ENCODE measurements at places on chromosomes 1 and 21. TPM values are rescaled to one million over a fixed set of nuclear protein-coding genes. Genes with fewer than 3 reads are reported as not detected.
A peak's percentile ranks its signal among the peaks of the same experiment; 100 is the strongest.

PROX1 gene
- total RNA-seq = 14.3 TPM

DMRTA2 gene
- 0.18 TPM for total RNA-seq

SMCP gene
- total RNA-seq = not detected

DNA sequence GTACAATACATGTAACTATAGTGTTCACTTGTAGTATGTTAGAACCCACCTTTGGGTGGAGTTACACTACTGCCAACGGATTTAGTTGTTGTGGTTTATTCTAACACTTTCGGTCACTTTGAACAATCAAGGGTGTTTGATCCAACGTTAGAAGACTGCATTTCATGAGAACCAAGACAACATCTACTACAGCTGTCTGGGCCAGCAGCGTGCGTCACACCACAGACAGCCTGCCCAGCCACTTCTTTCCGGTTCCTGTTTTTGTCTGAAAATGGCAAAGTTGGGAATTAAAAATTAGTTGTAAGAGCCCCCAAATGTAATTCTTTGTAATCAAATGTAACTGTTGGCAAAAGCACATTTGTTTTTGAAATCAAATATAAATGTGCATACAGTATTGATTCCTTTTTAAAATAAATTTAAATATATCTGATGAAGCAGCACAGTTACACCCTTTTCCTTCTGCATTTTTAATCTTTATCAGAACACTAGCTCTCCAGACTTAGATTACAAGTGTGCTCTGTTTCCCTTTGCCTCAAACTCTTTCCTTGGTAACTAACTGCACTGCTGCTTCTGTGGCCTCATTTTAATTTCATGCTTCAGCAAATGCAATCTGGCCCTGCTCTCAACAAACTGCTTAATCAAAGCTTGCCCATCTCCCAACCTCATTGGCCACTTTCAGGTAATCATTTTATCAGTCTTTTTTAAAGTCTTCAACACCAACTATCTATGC, 86.6 kb upstream of the DPH5 start:
- no peak for DNase-seq
- peak overlapping the region; percentile 6 for H3K27ac ChIP-seq
- no peak overlapping the region for H3K4me3 ChIP-seq
- no peaks in the 10 kb centered on the region for H3K36me3 ChIP-seq
- H3K4me1 ChIP-seq = no peaks in the 10 kb centered on the region
- H3K27me3 ChIP-seq = no peaks in the 10 kb centered on the region

DNA sequence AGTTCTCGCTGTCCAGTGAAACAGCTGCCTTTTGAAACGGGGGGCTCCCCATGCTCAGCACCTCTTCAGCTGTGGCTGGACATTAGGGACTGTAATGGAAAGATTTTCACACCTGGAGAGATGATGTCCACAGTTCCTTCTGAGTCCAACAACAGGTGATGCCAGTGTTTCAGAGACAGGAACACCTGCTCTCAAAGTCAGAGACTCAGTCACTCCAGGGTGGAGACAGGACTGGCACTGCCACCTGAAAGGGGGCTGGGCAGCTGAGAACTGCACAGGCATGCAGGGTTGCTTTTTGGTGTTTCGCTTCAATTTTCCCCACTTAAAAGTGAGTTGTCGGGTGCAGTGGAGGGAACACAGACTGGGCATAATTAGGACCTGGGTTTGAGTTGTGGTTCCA, 124.8 kb downstream of the GALNT2 start:
- H3K27me3 ChIP-seq = no peaks in the 10 kb centered on the region
- H3K4me1 ChIP-seq = peaks cover 8% of the 10 kb centered on the region
- DNase-seq = no peak

GRCh38 chr1:3910857-3911845, 11.1 kb upstream of the C1orf174 start:
- H3K36me3 ChIP-seq = no peaks in the 10 kb centered on the region
- peaks cover 19% of the 10 kb centered on the region for H3K27me3 ChIP-seq
- no peak overlapping the region for H3K4me3 ChIP-seq
- no peak overlapping the region for H3K27ac ChIP-seq

DNA sequence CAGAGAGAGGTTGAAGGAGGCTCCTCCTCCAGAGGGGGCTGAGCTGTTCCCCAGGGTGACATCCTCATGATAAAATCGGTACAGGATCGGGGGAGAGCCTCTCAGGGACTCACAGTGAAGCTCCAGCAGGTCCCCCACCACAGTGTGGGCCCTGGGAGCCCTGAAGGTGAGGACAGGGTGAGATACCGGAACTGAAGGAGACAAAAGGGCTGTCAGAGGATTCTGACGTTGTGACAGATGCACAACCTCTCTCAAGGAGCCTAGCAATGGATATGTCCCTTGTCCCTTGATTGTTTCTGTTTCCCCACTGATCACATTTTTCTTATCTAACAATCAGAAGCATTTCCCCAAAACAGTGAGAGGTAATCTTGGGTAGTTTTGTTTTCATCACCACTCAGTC, 5.2 kb downstream of the FCRL3 start:
- no peak for DNase-seq
- no peaks in the 10 kb centered on the region for H3K36me3 ChIP-seq
- H3K27ac ChIP-seq = no peak overlapping the region
- H3K27me3 ChIP-seq = peaks cover 35% of the 10 kb centered on the region

GRCh38 chr1:224744521-224744920, 128.4 kb downstream of the CNIH3 start:
- H3K4me1 ChIP-seq = peaks cover 9% of the 10 kb centered on the region
- no peak overlapping the region for H3K27ac ChIP-seq
- no peak overlapping the region for H3K4me3 ChIP-seq
- DNase-seq = no peak
- H3K27me3 ChIP-seq = no peaks in the 10 kb centered on the region
